ENCODE measurements at places on chromosomes 5 and 9.
A peak's percentile ranks its signal among the peaks of the same experiment; 100 is the strongest.

DNA sequence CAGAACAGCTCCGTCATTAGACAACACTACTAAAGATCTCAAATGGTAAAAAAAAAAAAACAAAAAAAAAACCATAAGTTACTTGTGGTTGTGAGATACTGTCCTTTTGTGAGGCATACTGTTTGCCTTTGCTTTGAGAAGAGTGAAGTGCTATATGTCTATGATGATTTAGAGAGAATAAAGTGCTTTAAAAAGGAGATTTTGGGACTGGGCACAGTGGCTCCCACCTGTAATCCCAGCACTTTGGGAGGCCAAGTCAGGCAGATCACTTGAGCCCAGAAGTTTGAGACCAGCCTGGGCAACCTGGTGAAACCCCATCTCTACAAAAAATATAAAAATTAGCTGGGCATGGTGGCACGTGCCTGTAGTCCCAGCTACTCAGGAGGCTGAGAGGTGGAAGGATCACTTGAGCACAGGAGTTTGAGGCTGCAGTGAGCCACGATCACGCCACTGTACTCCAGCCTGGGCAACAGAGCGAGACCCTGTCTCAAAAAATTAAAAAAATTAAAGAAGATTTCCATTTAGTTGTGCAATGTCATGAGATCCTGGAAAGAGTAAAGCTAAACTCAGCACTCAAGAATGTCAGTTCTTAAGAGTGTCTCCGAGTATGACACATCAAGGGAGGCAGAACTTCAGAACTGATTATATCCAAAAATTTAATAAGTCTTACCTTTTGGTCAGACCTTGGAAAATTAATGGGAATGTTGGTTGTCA is 87.3 kb downstream of the PRDM6 start:
- DNase-seq: peak; percentile 66

DNA sequence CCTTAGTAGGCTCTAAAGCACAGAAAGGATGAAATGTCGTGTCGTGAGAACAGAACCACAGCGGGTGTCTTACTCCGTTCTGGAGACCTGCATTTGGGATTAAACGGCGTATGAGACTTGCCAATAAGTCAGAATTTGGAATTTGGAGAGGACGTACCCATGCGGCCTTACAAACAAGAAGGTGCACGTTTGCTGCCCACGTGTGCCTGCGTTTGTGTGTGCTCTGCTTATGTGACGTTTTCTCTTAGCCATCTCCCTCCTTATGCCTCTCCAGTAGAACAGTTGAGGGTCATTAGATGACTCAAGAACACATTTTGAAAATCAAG is 171.6 kb upstream of the OTULINL start:
- DNase-seq: no peak

- no peak for DNase-seq
Measured at GRCh38 chr9:12735665-12736064, 39.2 kb upstream of the LURAP1L start.

- no peak for DNase-seq
Measured at GRCh38 chr5:171797543-171797942, 11.9 kb downstream of the SMIM23 start.

GRCh38 chr9:124267271-124267807 is 9.6 kb downstream of the NEK6 start:
- peak; percentile 90 for DNase-seq
